ENCODE measurements at places on chromosomes 7 and 10.

GRCh38 chr7:131110297-131111080 is 217.2 kb upstream of the MKLN1 start:
- DNase-seq: no peak

GRCh38 chr7:70354409-70355169 is 756.3 kb downstream of the AUTS2 start:
- no peak for DNase-seq

DNA sequence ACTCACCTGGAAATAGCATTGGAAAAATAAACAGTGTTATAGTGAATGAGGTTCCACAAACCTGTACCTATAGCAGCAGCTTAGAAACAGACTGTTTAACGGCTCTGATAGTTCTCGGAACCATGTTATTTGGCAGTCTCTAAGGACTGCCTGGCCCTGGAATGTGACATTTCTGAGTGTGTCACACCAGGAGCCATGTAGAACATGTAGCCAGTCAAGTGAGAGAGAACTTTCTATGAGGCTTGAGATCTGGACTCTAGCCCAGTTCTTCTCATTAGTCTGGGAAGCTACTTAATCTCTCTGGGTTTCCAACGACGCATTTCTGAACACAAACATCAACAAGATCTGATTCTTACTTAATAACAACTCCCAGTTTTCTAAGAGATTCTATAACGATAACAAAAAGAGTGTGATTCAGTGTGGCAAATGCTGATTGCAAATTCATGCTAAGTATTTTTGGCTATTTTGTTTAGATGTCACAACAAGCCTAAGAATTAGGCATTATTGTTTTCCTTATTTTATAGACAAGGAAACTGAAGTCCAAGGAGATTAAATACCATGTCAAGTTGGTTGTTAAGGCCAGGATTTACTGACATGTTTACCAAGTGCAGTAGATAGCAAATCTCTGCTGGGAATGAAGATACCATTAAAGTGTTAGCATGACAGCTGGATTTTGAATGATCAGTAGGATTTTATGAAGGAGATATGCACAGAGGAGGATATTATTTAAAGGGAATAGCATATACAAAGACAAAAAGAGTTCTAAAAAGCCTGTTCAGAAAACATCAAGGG is 47.2 kb downstream of the APBB1IP start:
- no peak for DNase-seq

DNA sequence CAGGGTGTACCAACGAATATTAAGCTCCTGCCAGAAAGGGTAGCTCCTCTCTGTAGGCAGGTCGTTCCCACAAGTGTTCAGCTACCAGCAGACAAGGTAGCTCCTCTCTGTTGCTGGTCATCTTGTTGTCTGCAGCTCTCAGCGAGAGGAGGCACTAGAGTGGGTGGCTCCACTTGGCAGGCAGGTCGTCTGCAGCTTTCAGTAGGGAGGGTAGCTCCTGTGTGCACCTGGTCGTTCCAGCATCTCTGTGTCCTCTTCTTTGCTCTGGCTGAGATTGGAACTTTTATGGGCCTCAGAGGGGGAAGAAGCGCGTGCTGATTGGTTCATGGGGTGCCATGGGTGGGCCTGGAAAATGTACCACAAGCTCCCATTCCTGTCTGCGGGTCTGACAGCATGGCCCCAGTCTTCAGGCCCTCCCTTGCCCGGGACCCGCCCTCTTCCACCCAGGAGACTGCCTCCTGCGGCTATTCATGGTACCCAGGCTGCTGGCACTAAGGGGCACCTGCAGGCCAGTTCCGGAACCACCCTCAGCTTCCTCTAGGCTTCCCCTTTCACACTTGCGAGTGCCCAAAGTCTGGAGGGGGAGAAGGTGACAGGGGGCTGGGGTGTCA is 63.9 kb upstream of the CACNA2D1 start:
- no peak for DNase-seq

DNA sequence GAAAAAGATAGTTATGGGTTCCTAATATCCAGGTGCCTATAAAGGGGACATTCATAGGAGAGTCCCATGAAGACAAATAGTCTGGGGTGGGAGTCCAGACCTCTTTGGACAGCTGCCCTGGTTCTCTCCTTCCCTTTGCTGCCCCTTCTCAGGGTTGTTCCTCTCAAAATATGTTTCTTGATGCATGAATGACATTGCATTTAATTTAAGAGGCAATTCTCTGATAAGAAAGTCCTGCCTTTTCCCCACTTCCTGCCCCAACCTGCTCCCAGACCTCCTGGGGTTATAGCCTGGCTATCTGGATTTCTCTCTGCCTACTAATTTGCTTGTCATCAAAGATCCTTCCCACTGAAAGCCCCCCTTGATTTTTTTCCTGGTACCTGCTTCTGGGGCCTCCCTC is 12.5 kb upstream of the BTRC start:
- DNase-seq: no peak

DNA sequence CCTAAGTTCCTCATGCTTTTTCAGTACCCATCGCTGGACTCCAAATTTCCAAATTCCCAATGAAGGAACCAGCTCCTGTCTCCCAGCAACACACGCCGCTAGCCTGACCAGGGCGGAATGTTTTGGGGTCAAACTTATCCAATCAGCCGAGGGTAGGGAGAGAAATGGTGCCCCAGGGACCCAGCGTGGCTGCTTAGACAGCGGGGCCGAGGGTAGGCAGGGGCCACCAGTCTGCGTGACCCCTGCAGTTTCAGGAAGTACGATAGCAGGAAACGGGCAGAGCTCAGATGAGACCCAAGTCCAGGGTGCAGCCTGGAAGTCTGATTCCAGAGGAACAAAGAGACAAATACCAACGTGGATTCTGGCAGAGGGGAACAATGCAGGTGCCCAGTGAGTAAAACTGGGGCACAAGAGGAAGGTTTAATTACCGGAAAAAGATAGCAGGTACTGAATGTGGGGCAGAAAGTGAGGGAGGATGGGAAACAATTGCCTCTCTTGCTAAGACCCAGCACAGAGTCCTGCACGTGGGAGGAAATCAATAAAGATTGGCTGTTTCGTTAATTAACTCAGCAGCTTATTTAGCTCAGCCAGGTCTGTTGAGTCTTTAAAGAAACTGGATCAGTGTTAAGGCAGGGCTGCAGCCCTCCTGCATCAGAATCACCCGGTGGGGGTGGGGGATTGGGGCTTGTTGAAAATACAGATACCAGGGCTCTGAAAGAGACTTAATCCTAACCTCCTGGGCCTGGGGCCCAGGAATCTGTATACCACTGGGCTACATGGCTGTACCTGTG is 50.4 kb upstream of the NFE2L3 start:
- no peak for DNase-seq

DNA sequence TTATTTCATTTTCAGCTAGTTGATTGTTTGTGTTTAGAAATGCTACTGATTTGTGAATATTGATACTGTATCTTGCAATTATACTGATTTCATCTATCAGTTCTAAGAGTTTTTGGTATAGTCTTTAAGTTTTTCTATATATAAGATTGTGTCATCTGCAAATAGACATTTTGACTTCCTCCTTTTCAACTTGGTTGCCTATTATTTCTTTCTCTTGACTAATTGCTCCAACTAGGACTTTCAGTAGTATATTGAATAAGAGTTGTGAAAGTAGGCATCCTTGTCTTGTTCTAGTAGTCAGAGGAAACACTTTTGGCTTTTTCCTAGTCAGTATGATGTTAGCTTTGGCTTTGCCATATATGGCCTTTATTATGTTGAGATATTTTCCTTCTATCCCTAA is 20.4 kb downstream of the PHTF2 start:
- no peak for DNase-seq

- DNase-seq: no peak
These were observed 91.9 kb upstream of the MYO3A start for GRCh38 chr10:25842146-25842545.

- no peak for DNase-seq
These were observed 612.9 kb downstream of the PTPRN2 start for GRCh38 chr7:157974678-157975230.

- DNase-seq: peak; percentile 12
These were observed 61.7 kb downstream of the PALD1 start for GRCh38 chr10:70540089-70540788.

DNA sequence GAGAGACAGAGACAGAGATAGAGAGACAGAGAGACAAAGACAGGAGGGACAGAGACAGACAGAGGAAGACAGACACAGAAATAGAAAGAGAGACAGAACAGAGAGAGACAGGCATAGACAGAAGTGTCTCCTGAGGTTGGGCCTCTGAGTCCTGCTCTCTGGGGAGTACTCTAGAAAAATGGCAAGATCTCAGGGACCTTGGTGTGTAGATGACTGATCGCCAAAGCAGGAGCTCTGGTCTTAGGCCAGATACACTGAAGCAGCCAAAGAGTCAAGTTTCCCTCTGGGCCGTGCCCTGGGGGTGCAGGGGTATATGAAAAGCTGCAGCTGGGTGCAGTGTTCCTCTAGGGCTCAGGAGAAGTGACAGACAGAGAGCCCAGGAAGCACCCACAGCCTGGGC is 176.6 kb upstream of the TNS3 start:
- DNase-seq: no peak

GRCh38 chr10:636769-637168 is 52.7 kb downstream of the DIP2C start:
- no peak for DNase-seq

GRCh38 chr7:95537468-95537867 is 51.7 kb downstream of the ASB4 start:
- DNase-seq: no peak

DNA sequence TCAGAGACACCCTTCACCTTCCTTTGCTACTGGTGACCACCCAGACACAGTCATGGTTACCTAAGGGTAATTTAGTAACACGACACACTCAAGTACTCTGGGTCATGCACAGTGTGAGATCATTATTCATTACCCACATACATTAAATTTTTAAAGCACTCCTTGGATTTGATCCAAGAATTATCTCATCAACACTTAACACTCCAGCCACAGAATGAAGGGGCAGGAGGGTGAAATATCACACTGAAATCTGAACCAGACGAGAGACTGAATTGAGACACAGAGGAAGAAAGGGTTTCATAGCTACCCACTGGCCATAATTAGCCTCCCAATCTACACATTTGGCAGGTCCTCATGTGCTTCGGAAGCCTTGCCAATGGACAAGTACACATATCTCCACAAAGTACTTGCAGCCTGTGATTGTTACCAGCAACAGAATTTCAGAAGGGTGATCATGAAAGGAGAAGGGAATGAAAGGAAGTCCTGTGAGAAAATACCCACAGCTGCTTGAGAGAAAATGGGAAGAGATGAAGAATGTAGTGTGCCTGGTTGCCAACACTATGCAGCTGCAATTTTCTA is 189.3 kb downstream of the POLR1F start:
- no peak for DNase-seq

GRCh38 chr7:964401-965231 is 10.1 kb upstream of the ADAP1 start:
- DNase-seq: no peak

DNA sequence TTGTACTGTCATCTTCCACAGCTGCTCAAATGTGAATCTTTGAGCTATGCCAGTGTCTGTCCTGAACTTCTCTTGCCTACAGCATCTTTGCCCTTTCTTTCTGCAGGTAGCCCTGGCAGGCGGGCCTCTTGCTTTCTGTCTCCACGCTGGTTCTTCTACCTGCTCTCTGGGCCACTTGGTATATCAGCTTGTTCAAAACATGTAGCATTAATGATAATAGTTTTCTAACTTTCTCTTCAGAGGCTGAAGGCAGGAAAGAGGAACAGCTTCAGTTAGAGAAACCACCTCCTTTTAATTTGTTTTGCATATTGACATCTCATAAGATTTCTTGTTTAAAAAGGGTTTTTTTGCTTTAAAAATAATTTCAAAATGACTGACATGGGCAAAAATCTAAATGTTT is 923 bp upstream of the FGL2 start:
- no peak for DNase-seq

DNA sequence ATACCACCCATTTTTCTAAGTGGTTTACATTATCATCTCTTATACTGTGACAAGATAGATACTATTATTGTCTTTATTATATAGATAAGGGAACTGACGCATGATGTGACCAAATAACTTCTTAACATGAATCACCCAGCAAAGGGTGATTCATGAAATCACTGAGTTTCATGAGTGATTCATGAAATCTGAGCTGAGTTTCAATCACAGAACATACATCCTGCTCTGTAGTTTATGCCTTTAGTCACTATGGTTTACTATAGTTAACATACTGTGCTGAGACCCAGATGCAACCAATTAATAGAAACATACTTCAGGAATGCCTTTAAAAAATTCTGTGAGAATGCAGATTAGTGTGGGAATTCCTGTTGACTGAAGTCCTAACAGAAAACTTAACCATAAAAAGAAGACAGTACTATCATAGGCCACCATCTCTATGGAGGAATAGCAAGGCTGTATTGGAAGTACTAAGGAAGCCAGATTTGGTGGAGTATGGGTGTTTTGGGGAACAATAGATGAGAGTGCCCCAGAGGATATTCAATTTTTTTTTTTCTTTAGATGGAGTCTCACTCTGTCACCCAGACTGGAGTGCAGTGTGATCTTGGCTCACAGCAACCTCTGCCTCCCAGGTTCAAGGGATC is 43.1 kb upstream of the SEMA3A start:
- DNase-seq: no peak

DNA sequence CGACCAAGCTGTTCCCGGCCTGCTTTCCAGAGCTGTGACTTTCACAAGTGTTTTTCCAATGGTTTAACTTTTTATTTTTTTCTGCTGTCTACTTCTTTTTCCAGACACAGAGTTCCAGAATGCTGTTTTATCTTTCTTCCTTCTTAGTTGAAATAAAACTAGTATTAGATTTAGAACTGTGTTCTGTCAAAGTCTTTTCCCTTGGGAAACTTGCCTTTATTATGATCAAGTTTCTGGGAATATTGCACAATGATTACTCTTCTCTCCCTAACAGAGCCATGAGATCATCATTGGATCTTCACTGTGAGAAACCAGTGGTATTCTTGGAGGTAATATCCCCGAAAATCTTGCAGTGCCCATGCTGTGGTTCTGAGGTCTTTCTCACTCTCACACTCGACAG is 104.9 kb upstream of the KCND2 start:
- no peak for DNase-seq

Data from activated CD4-positive, alpha-beta T cell treated with anti-CD3 and anti-CD28 coated beads, Interleukin-2, amount 50 U/mL, for 1 hour (primary cell).